CD4-positive, alpha-beta T cell treated with Interleukin-10 for 1 hour (primary cell): ENCODE measurements at places on chromosomes 11 and 22.

DNA sequence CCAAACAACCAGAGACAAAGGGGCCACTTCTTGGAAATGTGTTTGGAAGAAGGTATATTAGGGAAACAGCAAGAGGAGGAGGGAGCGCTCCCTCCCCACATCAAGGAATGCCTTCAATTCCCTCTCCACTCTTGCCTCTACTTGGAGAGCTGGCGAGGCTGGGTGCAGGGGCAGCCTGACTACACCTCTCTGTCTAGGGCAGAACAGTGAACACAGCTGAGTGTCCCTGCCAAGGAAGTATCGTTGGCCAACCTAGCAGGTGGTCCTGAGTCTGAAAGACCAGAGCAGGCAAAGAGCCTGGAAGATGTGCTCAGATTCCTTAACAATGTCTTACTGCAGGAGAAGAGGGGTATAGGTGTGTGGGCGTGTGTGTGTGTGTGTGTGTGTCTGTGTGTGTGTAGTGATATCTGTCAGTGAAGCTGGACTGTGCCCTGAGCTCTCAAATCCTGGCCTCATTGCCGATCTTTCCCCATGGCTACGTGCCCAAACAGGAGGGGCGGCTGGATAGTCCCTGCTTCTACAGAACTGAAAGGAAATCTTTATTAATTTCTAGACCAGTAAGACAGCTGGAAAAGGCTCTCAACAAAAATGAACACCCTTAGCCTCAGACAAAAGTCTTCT lies 46.8 kb downstream of the PAMR1 start:
- no peak for DNase-seq

DNA sequence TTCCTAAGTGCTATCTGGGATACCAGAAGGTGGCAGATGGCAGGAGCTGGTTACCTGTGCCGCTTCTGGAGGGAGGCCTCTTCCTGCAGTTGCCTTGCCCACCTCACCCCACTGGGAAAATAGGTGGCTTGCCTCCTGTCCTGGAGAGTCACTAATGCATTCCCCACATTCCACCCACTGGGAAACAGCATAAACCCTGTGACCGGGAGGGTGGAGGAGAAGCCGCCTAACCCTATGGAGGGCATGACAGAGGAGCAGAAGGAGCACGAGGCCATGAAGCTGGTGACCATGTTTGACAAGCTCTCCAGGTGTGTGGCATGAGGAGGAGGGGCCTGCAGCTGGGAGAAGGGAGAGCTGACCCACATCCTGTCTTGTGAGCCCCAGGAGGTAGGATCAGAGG lies 5.6 kb downstream of the RIC8A start:
- DNase-seq: no peak

DNA sequence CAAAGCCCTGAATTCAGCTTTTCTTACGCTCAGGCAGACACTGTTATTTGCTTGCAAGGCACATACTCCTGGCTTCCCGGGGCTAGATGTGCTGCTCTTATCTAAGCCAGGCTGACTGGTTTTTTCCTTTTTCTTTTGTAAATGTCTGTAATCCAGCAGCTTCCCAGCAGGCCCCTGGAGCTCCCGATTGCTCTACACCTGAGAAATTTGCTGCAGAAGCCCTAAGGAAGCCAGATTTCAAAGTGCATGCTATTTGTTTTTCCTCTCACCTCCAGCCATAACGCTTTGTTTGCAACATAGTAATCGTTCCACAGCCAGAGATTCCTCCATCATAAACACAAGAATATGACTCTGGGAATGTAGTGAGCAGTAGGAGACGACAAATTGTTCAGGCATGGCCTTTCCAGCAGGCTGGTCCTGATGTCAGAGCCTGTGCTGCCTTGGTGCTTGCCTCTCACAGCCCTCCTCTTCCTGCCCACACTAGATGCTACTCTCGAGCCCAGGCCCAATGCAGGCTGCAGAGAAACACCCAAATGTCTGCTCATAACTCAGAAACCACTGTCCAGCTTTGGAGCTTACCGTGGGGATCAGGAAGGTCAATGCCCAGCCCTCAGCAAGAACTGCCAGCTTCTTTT lies 54.7 kb upstream of the SLC6A5 start:
- no peak for DNase-seq

DNA sequence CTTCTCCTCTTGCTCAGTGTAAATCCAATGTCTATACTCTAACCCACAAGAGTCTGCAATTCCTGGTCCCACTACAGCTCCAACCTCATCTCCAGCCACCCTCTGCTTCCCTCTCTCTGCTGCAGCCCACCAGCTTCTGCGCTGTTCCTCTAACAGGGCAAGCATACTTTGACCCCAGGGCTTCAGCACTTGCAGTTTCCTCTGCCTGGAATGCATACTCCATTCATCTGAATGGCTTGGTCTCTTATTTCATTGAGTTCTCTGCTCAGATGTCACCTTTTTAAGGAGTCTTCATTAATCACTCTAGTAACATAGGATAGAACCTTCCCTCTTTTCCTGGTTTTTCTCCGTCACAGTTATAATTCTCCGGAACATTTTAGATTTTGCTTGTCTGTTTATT lies 141.6 kb downstream of the BUD13 start:
- DNase-seq: no peak

- DNase-seq: no peak
Observed at GRCh38 chr11:131737357-131737756, 366.9 kb downstream of the NTM start.

DNA sequence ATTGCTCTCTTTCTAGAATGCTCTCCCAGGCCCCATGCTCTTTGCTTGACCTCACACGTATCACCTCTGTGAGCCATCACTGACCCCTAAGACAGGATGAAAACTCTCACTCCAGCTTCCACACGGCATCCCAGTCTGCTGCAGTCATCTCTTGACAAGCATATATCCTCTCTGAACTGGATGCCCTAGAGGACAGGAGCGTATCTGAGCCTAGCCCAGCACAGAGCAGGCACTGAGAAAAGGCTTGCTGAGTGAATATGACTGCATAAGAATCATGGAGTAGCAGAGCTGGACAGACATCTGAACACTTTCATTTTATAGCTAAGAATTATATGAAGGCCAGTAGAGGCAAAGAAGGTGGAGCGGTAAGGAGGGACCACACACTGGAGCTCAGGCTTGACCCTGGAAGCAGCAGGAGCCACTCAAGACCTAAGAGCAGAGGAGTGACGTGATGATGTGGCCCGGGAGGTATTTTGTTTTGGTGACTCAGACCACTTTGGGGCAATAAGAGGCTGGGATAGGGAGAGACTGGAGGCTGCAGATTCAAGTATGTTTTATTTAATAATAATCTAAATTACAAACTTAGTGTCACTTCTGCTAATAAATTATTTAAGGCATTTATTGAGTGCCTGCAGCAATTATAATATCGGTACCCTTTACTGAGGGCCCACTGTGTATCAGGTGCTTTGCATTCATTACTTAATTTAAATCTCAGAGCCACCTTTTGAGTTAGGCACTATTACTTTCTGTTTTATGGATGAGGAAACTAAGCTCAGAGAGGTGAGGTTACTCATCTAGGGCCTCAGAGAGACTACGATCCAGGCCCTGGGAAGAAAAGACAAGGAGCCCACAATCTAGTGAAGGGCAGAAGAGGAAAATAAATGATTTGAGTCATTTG lies 42.6 kb downstream of the MAP6 start:
- DNase-seq: no peak

DNA sequence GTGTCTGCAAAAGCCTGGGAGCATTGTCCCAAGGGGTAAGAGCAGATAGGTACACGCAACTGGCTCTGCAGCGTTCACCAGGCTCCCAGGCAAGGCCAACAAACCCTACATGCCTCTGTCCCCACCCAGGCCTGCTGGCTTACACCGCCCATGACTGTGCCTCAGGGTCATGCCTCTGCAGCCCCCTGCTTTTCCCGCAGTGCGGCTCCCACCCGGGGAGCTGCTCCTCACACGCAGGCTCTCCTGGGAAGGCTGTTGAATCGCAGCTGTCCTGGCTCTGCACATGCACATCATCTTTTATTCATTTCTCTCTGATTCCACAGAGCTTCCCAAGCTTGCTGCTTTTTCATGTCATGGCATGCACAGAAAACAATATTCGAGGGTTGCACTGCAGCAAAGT lies 29.2 kb upstream of the B3GAT1 start:
- no peak for DNase-seq
